M059J (cell line): ENCODE measurements at places on chromosomes 16 and 17. TPM values are rescaled to one million over a fixed set of nuclear protein-coding genes. Genes with fewer than 3 reads are reported as not detected.

The CHD9NB gene
- 0.20 and 0.57 TPM in 2 replicates for total RNA-seq

The SLC52A1 gene
- total RNA-seq = 0.32 TPM in 1 of 2 replicates, not detected in the other

The SCNN1G gene
- total RNA-seq = not detected in 2 replicates

The ZC3H7A gene
- 17.4 and 40.2 TPM in 2 replicates for total RNA-seq

The CDRT15 gene
- total RNA-seq = not detected in 2 replicates

The LITAFD gene
- not detected in 2 replicates for total RNA-seq

The UMOD gene
- not detected in 2 replicates for total RNA-seq

The TMEM100 gene
- 0.07 and 0.22 TPM in 2 replicates for total RNA-seq

The P2RX1 gene
- total RNA-seq = not detected in 2 replicates

The DPEP3 gene
- total RNA-seq = not detected in 2 replicates

DNA sequence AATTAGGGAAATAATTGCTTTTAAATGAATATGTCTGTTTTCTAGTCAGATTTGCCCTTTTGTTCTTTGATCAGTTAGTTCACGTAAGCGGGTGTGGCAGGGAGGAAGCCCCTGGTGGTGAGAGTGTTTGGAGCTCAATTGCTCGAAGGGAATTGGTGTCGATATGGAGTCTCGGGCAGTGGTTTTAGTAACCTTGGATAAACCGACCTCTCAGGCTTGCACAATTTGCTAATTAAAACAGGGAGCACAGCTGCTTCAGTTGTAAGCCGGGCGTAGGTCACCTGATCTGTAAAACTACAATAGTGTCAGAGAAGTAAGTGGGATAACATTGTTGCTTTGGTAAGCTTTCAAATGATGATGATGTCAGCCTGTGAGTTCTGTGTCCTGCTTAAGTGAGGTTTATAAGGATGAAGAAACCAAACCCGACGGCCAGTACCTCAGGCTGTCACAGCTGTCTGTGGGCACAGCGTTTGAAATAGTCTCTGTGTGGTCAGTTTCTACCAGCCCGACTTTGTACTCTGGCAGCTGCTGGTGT, 2.9 kb downstream of the ZNF750 start:
- DNase-seq = no peak

DNA sequence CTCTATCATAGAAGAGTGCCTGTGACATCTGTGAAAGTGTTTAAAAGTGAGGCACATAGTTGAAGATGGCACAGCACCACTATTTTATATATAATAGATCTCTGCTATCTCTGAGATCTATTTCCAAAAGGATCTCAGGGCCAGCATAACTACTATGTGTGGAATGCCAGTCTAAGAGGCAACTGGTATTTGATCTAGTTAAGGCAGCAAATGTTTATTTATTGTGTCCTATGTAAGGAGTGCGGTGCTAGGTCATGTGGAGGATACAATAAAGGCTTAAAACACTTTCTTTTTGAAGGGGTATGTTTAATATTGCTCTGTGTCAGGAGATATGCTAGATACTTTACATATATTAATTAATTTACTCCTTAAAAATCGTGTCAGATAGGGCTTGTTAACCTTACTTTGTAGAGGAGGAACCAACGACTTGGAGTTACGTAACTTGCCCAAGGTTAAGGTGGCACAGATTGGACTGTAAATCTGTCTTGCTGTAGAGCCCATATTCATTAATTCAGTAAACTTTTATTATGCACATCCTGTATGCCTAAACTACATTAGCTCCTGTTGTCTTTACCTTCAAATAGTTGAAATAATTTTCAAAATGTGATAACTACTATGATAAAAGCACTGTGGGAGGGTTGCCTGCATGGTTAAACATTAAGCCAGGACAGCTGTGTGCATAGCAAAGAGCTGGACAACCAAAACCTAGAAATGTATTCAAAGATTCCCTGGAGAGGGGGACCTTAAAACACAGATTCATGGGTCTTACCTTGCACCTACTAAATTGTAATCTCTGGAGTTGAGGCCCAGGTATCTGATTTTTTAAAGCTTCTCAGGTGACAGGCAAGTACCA, 83.3 kb downstream of the NLK start:
- no peak for DNase-seq

DNA sequence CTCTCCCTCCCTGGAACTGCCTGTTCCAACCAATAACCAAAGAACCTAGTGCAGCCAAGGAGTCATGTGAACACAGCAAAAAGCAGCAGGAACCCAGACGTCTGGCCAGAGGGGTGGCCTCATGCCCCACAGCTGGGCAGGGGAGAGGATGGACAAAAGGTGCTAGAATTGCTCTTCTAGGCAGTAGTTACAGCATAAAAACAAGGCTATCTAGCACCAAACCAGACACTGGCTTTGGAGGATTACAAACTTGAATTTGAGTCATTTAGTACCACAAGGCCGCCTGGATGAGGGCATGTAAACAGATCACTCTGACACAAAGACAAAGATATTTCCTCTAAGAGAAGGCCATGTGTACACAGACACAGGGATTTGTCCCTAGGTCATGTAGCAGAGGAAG, 423.3 kb upstream of the MAF start:
- DNase-seq = peak; percentile 56

DNA sequence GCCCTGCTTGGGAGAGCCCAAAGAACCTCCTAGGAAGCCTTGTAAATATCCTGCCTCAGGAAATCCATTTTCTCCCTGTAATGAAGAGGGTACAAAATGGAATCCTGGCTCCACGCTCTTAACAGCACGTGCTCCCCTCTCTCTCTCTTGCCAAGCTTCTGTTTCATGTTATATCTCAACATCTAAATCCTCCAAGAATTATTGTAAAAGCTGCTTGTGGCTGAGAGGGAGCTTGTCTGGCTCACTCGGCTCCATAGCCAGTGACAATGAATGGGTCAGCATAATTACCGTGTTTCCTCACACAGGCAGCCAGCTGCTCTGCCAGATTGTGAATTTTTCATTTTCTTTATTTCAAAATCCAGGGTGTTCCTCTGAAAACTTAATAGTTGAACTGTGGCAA, 317.8 kb downstream of the RBFOX1 start:
- no peak for DNase-seq

GRCh38 chr16:66298571-66299120, 67.8 kb upstream of the CDH5 start:
- no peak for DNase-seq

DNA sequence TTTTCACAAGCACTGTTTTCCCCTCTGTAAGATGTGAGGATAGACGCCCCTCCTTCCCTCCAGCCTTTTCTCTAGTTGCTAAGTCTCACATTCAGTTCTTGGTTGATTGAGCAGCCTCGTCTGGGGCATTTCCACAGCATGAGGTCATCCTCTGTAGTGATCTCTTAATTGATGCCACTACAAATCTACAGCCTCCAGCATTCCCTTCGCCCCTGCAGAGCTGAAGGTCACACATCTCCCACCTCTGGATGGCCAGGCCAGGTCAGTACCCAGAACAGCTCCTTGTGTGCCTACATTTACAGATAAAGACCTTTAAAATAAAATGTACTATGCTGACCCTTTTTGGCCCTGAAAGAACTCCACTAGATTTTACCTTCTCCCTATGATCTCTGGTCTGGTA, 32.5 kb upstream of the CDH11 start:
- DNase-seq = peak; percentile 49

- peak; percentile 79 for DNase-seq
Observed at GRCh38 chr17:43832168-43832975, 574 bp downstream of the MPP3 start.

GRCh38 chr16:59698346-59699020, 964.4 kb upstream of the GOT2 start:
- DNase-seq = peak; percentile 45

DNA sequence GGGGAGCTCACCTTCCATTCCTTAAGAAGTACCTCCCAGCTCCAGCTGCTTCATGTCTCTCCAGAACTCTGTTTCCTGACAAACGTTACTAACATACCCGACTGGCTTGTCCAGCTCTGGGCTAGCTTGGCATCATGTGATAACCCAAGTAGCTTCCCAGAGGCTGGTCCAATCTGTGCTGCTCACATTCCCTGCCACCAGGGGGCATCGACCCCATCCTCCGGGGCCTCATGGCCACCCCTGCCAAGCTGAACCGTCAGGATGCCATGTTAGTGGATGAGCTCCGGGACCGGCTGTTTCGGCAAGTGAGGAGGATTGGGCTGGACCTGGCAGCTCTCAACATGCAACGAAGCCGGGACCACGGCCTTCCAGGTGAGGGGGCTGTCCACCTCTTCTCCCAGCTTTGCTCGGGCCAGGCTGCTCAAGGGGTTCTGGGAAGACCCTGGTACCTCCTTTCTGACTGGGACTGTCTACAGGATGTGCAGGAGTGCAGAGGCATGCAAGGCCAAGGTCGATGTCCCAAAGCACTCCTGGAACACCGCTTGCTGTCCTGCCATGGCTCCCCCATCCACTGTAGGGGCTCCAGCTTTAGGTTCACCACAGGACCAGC, 7.6 kb downstream of the EPX start:
- DNase-seq = peak; percentile 61

DNA sequence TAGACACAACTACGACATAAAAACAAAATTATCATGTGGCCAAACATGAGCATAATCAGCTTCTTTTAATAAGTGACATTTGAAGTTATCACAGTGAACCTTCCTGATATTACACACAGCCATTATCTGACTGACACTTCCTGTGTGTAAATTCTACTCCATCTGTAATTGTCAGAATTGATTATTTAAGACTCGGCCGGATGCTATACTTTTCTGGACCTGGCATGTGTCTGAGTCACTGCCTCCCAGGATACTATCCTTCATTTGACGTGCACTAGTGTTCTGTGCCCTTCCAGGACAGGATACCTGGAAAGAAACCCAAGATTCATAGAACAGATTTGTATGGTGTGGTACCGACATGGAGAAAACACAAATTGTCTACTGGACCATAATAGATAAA, 242.0 kb downstream of the HS3ST3A1 start:
- no peak for DNase-seq

GRCh38 chr17:80694992-80695912, 150.6 kb downstream of the RPTOR start:
- DNase-seq = no peak

- no peak for DNase-seq
Observed at GRCh38 chr17:535198-535597, 179.4 kb downstream of the VPS53 start.

GRCh38 chr17:59839651-59840328, 53.0 kb downstream of the TUBD1 start:
- DNase-seq = peak; percentile 46

DNA sequence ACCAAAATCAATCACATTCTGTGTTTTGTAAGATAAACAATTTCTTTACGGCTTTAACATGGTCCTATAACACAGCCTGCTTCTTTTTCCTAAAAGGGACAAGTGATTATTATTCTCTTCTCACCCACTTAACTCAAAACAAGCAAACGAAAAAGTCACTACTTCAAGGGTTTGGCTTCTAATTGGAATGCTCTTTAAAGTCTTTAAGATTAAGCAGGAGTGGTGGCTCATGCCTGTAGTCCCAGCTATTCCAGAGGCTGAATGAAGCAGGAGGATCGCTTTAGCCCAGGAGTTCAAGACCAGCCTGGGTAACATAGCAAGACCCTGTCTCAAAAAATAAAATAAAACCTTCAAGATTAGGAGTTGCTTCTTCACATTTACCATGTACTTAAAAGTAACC, 66.6 kb upstream of the CNEP1R1 start:
- DNase-seq = no peak

DNA sequence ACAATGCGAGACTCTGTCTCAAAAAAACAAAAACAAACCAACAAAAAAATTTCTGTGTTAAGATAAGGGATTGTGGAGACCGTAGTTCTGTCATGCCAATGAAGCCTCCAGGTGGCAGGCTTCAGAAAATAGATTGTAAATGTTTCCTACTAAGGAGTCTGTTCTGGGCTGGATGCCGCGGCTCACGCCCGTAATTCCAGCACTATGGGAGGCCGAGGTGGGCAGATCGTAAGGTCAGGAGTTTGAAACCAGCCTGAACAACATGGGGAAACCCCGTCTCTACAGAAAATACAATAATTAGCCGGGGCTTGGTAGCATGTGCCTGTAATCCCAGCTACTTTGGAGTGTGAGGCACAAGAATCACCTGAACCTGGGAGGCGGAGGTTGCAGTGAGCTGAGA, 4.4 kb upstream of the SNX29 start:
- peak; percentile 20 for DNase-seq

DNA sequence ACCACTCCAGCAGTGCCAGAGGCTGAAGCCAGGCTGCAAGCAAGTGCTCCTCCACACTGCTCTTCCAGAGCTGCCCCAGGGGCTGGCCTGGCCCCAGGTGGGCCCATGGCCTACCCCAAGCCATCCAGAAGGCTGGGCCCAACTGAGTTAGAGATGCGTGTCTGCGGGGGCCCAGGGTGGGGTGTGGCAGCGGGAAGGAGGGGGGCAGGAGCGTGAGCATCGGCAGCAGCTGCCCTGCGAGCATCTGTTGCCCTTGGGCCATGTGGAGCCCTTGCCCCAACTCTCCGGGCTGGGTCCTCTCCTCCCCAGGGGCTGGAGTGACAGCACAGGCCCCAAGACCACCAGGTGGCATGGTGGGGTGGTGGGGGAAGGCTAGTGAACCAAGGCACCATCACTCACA, 7.3 kb upstream of the SREBF1 start:
- DNase-seq = no peak

- no peak for DNase-seq
Observed at GRCh38 chr17:62996221-62996620, 30.2 kb downstream of the TANC2 start.

DNA sequence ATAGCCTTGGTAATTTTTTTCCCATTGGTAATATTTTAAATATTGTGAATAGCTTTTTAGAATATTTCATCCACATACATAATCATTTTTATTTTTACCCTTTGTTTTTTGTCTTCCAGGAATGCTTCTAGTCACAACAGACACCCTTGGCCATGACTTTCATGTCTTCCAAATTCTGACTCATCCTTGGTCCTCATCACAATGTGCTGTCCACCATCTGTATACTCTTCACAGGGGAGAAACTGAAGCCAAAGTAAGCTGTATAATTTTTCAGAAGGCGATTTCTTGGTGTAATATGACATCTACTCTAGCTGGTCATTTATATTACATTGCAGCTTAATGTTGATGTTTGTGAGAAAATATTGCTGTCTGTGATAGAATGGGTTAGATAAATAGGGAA, 269.4 kb downstream of the BCAS3 start:
- peak; percentile 36 for DNase-seq

DNA sequence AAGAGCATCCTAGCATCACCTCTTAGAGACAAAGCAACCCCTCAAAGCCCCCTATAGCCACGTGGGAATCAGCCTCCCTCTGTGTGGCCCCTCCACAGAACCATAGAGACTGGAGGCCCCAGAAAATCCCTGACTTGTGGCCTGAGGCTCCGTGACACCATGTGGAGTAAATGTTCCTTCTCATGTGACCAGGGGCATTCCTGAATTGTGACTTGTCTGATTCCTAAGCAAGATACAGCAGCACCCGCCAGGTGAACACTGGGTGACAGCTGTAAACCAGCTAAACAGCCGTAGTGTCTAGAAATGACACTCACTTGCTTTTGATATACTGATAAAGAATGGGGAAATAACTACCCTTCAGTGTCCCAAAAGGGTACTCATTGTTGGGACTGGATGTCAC, 79.0 kb downstream of the DYNLRB2 start:
- DNase-seq = peak; percentile 91

GRCh38 chr17:72967277-72967970, 125.1 kb downstream of the SLC39A11 start:
- no peak for DNase-seq

GRCh38 chr16:86831366-86831765, 253.0 kb downstream of the FOXL1 start:
- no peak for DNase-seq
